ENCODE measurements at places on chromosomes 3 and 15.

DNA sequence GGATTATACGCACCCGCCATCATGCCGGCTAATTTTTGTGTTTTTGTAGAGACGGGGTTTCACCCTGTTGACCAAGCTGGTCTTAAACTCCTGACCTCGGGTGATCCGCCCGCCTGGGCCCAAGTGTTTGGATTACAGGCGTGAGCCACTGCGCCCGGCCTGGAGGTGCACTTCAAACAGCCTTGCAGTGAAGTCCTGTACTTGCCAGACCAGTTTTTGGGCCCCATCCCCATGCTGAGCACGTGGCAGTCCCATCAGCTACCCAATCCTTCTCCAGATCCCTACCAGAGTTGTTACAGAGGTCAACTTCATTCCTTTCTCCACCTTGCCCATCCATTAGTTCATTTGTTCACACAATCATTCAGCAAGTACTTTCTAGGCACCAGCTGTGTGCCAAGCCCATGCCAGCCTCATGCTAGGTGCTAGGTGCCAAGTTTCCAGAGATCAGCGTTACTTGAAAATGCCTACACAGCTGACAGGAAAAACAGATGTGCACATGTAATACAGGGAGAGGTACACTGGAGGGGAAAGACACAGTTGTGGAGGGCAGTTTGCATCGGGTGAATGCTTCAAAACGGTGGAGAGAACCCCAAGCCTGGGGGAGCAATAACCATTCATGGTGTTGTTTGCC is 2.2 kb downstream of the DNAH1 start:
- no peak for DNase-seq

- DNase-seq, result no peak
Measured at GRCh38 chr15:71687902-71688508, 122.3 kb upstream of the NR2E3 start.

- no peak for DNase-seq
Measured at GRCh38 chr3:16337856-16338540, 73.0 kb downstream of the OXNAD1 start.

- no peak for DNase-seq
Measured at GRCh38 chr3:185473290-185473815, 25.5 kb downstream of the TMEM41A start.

DNA sequence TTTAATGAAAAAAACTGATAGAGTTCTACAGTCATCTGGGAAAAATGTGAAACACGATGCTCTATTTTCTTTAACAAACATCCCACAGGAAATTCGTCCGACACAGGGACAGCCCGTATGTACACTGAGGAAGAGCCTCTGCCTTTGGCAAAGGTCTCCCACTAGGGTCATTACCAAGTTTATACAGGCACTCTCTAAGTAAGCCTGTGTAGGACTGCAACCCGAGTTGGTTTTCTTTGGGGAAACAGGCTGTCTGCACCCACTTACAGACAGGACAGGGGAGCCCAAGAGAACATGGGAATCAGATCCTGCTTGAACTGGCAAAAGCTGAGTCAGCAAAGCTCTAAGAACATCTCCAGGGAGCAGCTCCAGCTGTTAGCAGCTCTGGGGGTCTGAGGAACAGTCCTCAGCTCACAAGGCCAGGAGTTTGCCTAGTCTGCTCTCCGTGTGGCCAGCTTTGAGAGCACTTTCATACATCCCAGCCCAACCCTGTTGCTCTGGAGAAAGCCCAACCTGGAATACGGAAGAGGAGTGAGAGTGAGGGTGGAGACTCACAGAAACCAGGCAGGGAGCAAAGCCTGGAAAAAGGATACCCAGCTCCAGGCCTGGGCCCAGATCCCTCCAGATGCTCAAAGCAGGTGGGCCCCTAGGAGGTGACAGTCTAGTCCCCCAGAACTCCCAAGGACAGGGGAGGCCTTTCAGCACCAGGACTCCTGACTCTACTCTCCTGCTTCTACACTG is 1.9 kb downstream of the TBC1D2B start:
- DNase-seq, result no peak

GRCh38 chr3:135860761-135861160 is 104.8 kb upstream of the PPP2R3A start:
- DNase-seq, result no peak

DNA sequence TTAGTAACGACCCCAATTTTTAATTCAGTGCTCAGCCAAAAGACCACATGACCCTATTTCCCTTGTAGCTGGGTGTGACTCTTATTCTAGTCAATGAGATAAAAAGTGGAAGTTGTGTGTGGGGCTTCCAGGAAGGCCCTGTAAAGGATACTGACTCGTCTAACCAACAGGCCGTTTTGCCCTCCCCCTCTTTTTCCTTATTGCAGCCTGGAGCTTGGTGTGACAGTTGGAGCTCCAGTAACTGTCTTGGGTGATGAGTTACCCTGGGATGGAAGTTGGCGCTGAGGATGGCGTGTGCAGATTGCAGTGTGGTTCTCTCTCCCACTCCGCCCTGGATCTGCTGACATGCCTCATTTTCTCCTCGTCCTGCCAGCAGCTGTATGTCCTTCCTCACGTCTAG is 209.3 kb upstream of the PROK2 start:
- no peak for DNase-seq

- no peak for DNase-seq
Measured at GRCh38 chr3:62672988-62673313, 202.3 kb downstream of the CADPS start.

GRCh38 chr3:10780922-10781321 is 35.1 kb upstream of the SLC6A11 start:
- DNase-seq, result no peak

DNA sequence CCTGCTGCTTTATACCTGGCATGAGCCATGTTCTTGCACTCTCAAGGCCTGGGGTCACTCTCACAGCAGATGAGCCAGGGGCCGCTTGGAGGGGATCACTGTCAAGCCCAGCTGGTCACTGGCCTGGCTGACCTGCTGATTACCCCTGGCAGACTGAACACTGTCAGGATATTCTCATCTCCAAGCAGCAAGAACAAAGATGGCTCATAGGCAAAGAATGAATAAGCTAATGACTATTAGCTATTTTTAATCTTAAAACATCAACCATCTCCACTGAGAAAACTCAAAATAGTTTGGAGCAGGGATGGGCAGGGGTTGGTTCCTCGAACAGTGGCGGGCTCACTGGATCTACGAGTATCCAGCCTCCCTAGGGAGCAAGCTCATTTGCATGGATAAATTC is 64.4 kb upstream of the ACAN start:
- no peak for DNase-seq

DNA sequence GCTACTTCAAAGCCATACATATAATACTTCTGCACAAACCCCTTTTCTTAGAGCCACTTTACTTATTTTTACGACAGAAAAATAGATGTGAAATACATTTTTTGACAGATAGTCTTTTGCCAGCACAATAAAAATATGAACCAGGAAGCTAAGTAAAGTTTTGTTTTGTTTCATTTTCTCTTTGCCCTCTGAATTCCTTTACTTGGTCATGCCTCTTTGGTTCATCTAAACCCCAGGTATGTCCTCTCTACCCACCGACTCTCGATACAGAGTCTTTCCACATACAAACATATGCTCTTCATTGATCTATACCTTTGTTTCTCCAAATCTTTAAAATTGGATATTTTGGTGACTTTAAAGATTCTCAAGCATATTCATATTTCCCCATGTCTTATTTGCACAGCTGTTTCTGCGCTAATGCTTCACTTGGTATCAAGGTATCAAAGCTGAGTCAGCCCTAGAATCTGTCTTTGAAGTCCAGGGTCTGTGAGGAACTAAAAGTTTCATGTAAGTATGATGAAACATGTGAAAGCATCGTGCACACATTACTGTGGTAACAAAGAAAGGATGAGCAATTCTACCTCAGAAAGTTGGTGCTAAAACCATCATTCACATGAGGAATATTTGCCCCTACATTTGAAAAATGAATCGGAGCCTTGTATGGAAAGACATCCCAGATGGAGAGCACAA is 845.4 kb downstream of the NAALADL2 start:
- DNase-seq, result no peak

DNA sequence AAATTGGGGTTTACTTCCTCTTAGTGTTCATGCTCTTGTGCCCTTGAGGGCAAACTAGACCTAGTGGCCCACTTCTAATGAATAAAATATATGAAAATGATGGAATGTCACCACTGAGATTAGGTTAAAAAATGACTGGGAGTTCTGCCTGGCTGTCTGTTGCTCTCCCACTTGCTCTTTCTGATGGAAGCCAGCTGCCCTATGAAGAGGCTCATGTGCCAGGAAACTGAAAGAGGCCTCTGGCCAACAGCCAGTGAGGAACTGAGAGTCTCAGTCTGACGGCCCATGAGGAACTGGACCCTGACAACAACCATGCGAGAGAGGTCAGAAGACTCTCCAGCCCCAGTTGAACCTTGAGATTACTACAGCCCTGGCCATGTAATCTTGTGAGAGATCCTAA is 107.1 kb upstream of the FHIT start:
- DNase-seq, result peak; percentile 69

GRCh38 chr3:55174747-55175146 is 246.9 kb upstream of the LRTM1 start:
- DNase-seq, result no peak

DNA sequence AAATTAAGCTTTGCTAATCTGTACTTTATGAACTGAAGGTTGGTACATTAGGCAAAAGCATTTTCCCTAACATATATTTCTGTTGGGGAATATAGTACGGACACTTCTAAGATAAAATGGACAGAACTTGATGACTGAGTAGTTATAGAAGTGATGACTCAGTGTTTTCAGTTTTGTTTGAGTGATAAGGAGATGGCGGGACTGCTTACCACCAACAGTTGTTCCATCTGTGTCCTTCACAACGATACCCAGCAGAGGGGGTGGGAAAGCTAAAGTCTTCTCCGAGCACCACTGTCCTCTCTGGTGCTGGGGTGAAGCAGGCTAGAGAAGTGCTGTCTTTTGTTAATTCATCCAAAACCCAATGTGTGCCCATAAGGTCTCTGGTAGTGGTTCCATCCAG is 195.8 kb downstream of the CD47 start:
- DNase-seq, result no peak

DNA sequence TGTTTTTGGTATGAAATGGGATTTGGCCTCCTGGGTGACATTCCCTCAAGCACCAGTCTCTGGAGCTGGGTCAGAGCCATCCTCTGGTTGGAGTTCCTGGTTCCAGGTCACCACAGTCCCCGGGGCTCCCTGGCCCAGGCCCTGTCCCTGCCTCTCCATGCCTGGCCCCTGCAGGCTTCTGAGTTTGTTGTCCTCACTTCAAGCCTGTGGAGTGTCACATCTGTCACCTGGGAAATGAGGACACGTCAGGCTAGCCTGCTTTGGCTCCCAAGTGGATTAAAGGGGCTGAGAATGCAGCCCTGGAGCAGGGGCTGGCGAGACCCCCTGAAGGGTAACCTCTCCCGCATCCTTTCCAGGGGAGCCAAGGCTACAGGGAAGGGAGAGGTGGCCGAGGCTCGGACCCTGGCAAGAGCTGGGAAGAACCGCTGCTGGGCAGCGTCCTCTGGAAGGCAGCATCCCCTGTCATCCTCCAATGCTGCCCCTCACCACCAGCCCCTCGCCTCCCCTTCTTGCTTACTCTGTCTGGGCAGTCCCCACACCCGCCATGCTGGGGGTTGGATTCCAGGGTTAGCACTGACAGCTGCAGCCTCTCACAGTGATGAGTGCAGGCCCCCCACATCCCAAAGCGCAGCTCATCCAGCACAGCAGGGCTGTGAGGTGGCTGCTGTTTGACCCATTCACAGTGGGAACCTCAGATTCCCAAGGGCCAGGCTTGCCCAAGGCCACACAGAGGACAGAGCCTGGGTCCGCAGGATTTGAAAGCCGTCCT is 75.5 kb upstream of the IQSEC1 start:
- DNase-seq, result no peak

- no peak for DNase-seq
Measured at GRCh38 chr3:155549087-155549486, 195.8 kb downstream of the PLCH1 start.

DNA sequence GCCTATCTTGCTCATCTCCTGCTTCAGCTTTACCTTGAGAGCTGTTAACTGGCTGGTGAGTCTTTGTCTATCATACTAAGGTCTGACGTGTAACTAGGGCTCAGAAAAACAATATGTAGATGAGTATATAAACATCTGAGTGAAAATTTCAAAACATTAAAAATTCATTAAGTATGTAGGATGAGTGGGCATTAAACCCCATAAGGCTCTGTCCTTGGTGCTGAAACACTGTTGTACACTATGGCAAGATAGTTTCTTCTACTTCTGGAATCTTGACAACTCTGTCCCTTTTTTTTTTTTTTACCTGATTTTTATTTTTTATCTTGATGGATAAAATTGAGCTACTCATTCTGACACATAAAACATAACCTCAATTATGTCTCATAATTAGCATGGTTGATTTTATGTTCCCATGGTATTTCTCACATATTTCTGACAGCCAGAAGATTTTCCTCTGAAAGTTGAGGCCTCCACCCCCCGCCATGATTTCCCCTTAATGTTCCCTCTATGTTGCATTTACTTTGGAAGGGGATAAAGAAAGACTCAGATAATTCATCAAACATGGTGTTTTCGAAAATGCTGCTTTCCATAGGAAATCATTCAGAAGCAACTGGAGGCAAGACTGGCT is 54.3 kb downstream of the DGKG start:
- DNase-seq, result no peak

GRCh38 chr3:181879926-181880325 is 168.2 kb downstream of the SOX2 start:
- no peak for DNase-seq

DNA sequence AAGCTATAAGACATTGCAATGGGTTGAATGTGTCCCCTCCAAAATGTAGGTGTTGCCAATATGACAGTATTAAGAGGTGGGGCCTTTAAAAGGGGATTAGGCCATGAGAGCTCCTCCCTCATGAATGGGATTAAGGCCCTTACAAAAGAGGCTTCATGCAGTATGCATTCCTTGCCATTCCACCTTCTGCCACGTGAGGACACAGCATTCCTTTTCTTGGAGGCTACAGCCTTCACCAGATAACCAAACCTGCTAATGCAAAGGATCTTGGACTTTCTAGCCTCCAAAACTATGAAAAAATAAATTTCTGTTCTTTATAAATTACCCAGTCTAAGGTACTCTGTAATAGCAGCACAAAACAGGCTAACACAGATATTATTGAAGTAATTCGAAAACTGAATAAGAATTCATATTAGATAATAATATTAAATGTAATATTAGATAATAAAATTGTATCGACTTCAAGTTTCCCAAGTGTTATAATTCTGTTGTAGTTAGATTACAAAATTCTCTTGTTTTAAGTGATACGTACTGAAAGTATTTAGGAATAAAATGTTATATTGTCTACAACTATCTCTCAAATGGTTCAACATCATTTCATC is 29.4 kb upstream of the ATP8B4 start:
- DNase-seq, result peak; percentile 44

- DNase-seq, result no peak
Measured at GRCh38 chr3:38597502-38598060, 51.9 kb downstream of the SCN5A start.

DNA sequence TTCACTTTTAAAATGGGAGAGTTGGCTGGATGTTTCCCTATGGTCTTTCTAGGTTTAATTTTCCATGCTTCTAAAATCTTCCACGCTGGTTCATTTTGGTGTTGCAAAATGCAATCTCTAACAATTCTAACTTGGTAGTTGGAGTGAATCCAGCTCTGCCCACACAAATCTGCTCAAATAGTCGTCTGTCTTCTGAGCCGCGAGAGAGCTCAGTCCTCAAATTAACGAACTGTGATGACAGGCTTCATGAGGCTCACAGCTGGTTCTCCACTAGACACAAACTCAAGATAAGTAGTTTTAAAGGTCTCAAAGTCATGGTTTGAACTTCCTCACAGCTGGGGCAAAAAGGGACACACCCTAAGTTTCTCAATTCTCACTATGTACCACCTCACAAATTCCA is 178.6 kb upstream of the LYSMD4 start:
- DNase-seq, result no peak

- no peak for DNase-seq
Measured at GRCh38 chr3:79976466-79976865, 208.7 kb upstream of the ROBO1 start.

Data from brain (organoid and tissue), 16 donors.